ENCODE measurements at places on chromosomes 4 and X.

- peak; percentile 63 for DNase-seq
These were observed 541.7 kb downstream of the BCOR start for GRCh38 chrX:39556056-39556455.

- peak; percentile 87 for DNase-seq
These were observed 27.3 kb downstream of the NELFA start for GRCh38 chr4:1981251-1982058.

- peak; percentile 84 for DNase-seq
These were observed 56.6 kb downstream of the LINC00632 start for GRCh38 chrX:140766024-140766611.

GRCh38 chr4:124610211-124610610 is 102.3 kb downstream of the ANKRD50 start:
- DNase-seq, result no peak

- DNase-seq, result no peak
These were observed 1047.3 kb downstream of the PCDH18 start for GRCh38 chr4:136484996-136485395.

DNA sequence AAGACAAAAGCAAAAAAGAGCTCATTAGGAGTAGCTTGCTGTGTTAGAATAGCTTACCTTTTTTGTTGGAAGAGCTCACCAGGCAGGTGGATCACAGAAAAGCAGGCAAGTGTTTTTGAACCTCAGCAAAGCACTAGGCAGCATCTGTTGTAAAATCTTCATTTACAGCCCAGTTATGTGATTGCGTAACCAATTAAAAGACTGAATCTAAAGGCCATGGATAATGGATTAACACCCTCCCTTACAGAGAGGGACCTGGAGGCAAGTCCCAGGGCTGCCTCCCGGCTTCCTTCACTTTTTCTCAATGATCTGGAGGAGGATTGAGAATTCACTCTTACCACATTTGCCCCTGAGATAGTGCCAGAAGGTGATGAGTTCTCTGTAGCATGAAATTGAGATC is 51.1 kb downstream of the MAMLD1 start:
- no peak for DNase-seq

- DNase-seq, result peak; percentile 45
These were observed 20.8 kb downstream of the ENOPH1 start for GRCh38 chr4:82450966-82451755.

GRCh38 chrX:32673193-32673592 is 538.2 kb downstream of the DMD start:
- no peak for DNase-seq

DNA sequence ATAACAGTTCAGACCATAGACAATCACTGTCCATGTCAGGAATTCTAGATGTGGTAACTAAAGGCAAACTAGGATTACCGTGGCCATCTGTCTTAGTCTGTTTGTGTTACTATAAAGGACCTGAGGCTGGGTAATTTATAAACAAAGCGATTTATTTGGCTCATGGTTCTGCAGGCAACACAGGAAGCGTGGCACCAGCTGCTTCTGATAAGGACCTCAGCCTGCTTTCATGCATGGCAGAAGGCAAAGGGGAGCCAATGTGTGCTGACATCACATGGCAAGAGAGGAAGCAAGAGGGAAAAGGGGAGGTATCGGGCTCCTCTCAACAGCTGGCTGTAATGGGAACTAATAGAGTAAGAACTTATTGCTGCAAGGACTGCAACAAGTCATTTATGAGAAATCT is 376.7 kb downstream of the GPM6A start:
- DNase-seq, result no peak
